ENCODE measurements at places on chromosomes 1 and 21.

GRCh38 chr1:180096584-180097325, 57.9 kb upstream of the QSOX1 start:
- no peak for DNase-seq

DNA sequence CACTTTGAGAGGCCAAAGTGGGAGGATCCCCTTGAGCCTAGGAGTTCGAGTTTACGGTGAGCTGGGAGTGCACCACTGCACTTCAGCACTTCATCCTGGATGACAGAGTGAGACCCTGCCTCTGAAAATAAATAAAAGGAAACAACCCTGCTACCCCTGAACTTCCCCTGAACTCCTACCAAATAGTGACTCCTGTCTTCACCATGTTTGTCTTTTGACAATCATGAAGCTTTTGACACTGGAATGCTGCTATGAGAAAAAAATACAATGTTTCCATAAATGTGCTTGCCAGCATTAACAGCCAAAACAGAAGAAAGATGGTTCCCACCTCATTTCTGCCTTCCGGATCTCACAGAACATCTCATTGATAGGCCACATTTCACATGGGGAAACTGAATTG, 10.4 kb downstream of the ZBTB8A start:
- DNase-seq, result no peak

GRCh38 chr1:30760596-30761324, 3.2 kb upstream of the LAPTM5 start:
- DNase-seq, result no peak

DNA sequence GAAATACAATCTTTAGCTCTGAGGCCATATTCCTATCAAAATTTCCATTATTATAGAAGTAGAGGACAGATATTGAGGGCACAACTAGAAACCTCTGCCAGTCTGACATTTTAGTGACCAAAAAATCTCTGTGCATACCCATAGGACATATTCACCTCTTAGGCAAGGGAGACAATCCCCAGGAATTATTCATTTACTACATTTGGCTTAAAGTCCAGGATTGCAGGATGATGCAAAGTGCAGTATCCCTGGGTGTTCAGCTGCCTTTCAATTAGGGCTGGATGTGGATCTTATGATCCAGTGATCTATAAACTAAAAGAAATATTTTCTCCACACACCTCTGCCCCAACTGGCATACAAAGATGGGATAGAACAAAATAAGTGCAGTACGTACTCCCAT, 50.9 kb downstream of the PTGS2 start:
- no peak for DNase-seq

DNA sequence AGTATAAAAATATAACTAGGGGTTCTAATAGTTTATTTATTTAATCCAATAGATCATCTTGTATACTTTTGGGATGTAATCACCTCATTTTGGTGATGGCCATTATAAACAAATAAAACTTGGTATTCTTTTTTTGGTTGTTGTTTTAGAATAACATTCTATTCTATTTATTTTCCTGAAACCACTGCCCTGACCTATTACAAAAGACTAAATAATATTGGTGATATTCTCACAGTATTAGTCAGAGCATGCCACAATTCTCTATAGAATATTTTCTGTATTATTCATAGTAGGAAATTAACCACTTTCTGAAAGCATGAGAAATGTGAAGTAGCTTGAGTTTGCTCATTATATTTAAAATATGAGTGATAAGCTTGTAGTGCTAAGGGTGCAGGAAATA, 54.1 kb upstream of the LRRC7 start:
- no peak for DNase-seq

GRCh38 chr1:101394041-101394440, 157.2 kb downstream of the S1PR1 start:
- DNase-seq, result no peak

- no peak for DNase-seq
Measured at GRCh38 chr21:34072145-34073031, 990 bp upstream of the MRPS6 start.

- DNase-seq, result no peak
Measured at GRCh38 chr1:217554849-217555248, 76.0 kb downstream of the GPATCH2 start.

GRCh38 chr1:229657993-229658755, 32.1 kb downstream of the URB2 start:
- no peak for DNase-seq

DNA sequence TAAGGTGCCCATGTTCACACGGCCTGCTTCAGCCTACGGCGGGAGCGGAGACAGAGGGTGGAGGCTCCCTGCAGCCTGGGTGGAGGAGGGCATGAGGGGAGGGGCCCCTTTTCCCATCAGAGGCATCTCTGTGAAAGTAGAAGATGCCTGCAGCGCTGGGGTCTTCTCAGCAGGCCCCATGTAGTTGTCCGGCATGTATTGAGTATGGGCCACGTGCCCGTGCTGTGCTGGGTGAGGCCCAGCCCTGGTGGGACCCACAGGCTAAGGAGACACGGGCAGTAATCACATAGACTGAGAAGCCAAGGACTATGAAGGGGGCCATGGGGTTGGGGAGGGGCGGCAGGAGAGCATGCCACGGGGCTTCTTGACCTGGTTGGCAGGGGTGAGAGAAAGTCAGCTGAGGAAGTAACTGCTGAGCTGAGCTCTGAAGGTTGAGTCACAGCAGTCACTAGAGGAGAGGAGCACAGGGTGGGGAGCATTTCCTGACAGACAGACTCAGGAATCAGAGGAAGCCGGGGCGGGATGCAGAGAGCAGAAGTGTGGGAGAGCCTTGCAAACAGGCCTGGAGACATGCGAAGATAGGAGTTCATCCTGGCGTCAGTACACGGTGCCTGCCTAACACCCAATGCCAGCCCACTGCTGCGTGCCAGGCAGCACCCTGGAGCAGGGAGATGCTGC, 21.6 kb downstream of the PSEN2 start:
- no peak for DNase-seq

DNA sequence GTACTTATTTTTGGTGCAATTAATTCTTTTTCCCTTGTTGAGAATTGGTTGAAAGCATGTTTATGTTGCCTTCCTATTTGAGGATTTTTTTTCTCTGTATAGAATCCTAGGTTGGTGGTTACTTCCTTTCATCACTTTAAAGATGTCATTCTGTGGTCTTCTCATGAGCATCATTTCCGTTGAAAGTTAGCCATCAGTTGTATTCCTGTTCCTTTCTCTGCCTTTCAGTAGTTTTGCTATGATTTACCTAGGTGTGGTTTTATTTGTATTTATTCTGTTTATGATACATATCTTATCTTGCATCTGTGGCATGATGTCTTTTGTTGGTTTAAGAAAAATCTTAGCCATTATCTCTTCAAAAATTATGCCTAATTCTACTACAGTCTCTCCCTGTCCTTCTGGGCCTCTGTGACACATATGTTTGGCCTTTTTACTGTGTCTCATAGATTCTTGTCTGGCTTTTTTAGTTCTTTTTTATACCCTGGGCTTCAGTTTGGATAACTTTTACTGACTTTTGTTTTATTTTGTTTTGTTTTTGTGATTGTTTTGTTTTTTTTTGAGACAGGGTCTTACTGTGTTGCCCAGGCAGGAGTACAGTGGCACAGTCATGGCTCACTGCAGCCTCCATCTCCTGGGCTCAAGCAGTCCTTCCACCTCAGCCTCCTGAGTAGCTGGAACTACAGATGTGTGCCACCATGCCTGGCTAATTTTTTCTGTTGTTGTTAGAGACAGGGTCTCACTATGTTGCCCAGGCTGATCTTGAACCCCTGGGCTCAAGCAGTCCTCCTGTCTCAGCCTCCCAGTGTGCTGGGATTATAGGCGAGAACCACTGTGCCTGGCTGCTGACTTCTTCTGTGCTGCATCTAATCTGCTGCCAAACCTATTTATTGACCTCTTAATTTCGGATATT, 24.1 kb downstream of the PTGFRN start:
- DNase-seq, result no peak

- DNase-seq, result no peak
Measured at GRCh38 chr1:31041529-31041928, 24.0 kb downstream of the PUM1 start.

GRCh38 chr1:91697416-91697815, 188.5 kb downstream of the TGFBR3 start:
- no peak for DNase-seq

- no peak for DNase-seq
Measured at GRCh38 chr21:14616380-14617039, 70.4 kb upstream of the SAMSN1 start.

DNA sequence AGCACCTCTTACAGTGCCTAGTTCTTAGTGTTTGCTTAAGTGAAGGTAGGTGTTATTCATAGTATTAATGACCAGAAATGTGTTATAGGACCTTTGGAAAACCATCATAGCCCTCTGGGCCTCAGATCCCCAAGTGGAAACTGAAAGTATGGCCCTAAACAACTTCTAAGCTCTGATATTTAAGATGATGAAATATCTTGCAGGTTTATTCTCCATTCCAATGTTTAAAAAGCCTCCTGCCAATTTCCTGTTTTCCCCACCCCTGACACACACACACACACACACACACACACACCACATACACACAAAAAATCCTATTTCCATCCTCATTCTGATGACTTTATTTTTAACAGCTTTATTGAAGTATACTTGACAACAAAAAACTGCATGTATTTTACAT, 108.2 kb downstream of the DIRAS3 start:
- DNase-seq, result no peak

- DNase-seq, result no peak
Measured at GRCh38 chr1:21301794-21302440, 11.7 kb upstream of the ECE1 start.

DNA sequence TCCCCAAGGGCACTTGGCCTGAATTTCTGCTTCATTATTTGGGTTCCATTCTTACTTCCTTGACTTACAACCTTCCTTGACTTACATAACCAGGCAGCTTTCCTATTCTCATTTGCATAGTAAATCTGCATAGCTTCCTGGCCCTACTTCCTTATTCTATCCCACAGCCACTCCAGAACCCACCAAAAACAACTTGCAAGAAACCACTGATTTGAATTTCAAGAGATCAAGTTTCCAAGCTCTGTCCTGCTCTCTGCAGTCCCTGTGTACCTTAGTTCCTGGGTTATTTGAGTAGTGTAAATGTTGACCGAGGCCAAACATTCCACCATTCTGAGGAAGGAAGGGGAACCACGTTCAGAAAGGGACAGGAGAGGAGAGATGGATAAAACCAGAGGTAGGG, 603.3 kb downstream of the PTPRC start:
- DNase-seq, result no peak

DNA sequence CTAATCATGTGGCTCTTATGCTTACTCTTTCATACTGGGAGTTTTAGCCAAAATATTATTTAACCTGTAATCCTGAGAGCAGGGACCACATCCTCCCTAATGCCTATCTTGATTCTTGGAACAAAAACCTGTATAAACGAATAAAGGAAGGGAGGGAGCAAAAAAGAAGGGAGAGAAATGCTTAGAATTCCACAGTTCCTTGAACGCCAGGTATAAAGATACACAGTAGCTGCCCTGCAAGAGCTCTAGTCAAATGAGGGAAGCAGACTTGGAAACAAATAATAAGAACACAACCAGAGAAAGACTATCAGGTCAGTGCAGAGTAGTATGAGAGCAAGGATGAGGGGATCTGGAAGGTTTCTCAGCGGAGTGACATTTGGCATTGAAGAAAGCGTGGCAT, 116.3 kb downstream of the SLC30A10 start:
- DNase-seq, result no peak

DNA sequence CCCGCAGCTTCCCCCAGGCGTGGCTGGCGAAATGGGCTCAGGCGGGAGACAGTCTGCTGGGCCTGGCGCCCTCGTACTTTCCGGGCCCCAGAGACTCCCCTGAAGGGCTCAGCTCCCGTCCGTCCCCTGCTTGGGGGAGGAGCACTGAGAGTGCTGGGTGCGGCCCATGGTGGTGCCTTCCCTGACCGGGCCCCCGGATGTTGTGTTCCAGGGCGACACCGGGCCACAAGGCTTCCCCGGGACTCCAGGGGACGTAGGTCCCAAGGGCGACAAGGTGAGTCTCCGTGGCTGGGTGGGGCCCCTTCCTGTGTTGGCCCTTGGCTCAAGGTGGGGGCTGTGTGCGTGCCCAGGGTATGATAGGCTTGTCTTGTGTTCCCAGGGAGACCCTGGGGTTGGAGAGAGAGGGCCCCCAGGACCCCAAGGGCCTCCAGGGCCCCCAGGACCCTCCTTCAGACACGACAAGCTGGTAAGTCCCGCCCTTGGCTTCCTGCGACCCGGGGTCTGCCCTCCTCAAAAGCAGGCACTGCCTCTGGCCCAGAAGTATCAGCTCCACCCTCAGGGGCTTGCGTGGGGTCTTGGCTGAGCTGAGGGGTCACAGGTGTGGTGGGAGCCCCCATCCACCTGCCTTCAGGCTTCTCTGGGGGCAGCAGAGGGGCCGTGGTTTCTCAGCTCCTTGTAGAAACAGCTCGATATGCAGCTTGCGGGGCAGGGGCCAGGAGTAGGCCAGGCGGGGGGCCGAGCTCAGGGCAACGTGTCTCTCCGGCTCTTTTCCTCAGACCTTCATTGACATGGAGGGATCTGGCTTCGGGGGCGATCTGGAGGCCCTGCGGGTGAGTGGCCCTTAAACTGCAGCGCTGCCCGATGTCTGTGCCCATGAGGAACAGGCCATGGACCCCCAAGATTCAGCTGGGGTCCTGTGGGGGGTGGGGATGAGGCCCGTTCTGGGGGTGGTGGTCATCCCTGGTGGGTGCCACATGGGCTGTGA, 62.3 kb downstream of the SLC19A1 start:
- DNase-seq, result no peak

- DNase-seq, result no peak
Measured at GRCh38 chr1:206505702-206506355, 1.5 kb upstream of the RASSF5 start.

DNA sequence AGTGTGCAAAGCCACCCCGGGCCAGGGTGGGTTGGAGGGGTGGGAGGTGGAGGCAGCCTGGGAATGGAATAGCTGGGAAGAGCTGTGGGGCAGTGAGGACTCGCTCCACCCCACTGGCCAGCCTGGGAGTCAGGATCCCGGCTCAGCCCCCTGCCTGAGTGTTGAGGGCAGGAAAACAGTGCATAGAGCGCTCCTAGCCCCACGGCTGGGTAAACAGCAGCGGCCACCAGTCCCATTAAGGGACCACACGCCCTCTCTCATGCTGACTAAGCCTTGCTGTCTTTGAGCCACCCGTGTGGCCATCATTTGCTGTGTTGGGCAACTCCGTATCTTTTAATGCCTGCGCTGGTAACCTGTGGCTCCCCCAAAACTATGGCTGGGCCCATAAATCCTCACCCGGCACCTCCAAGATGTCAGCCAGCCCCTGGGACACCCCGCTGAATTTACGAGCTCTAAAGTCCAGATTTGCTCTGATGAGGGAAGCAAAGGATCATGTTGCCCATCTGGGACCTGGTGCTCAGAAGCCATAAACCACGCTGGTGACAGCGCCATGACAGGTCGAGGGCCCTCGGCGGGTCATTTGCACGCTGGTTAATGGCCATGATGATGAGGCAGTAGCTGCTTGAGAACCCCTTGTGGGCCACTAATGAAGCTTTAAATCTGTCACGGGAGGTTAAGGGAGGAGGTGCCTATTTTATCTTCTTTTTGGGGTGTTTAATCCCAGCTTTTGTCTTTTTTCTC, 34.9 kb downstream of the SYF2 start:
- no peak for DNase-seq
